Breast epithelium (tissue), 4 donors: ENCODE measurements at places on chromosomes 4 and X. TPM values are rescaled to one million over a fixed set of nuclear protein-coding genes. Genes with fewer than 3 reads are reported as not detected.

GRCh38 chrX:53746718-53747117 lies 60.2 kb upstream of the HUWE1 start:
- no peak for DNase-seq
- H3K27ac ChIP-seq: no peak overlapping the region
- H3K4me1 ChIP-seq: no peaks in the 10 kb centered on the region
- H3K27me3 ChIP-seq: no peaks in the 10 kb centered on the region

DNA sequence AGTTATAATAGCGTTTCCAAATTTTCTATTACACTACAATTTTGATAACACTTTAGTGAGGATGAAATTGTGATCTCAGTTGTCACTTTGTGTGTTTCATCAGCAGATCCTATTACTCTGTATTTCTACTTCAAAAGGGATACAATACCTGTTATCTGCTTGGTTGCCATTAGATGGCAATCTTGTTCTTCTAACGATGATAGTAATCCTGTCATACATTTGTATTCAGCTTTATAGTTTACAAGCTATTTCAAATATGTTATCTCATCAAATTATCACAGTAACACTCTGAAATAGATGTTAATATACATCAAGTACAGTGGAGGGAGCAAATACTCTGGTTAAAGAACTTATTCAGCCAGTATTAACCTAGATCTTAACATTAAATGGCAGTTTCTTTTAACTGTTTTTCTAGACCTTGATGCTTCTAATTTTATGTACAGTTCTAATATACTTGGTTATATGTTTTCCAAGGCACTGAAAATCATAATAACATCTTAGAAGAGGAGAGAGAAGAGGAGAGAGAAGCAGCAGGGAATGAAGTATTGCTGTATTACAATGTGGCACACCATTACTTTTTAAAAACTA lies 292.0 kb downstream of the CCSER1 start:
- H3K36me3 ChIP-seq: no peaks in the 10 kb centered on the region
- H3K4me3 ChIP-seq: no peak overlapping the region
- H3K27me3 ChIP-seq: no peaks in the 10 kb centered on the region
- H3K4me1 ChIP-seq: no peaks in the 10 kb centered on the region

DNA sequence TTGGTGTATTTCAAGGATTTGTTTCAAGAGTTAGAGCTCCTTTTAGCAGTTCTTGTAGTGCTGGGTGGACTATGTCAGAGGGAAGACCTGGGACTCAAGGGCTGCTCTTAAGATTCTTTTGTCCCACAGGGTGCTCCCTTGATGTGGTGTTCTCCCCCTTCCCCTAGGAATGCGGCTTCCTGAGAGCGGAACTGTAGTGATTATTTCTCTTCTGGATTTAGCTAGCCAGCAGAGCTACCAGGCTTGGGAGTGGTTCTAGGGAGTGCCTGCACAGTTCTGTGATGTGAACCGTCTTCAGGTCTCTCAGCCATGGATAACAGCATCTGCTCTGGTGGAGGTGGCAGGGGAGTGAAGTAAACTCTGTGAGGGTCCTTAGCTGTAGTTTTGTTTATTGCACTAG lies 336.8 kb downstream of the FSTL5 start:
- no peak for DNase-seq
- no peak overlapping the region for H3K4me3 ChIP-seq
- no peaks in the 10 kb centered on the region for H3K4me1 ChIP-seq
- no peaks in the 10 kb centered on the region for H3K27me3 ChIP-seq

- no peaks in the 10 kb centered on the region for H3K27me3 ChIP-seq
- H3K36me3 ChIP-seq: no peaks in the 10 kb centered on the region
- no peak for DNase-seq
- no peaks in the 10 kb centered on the region for H3K4me1 ChIP-seq
- H3K27ac ChIP-seq: no peak overlapping the region
Measured at GRCh38 chrX:49921109-49921508, 1.3 kb upstream of the CLCN5 start.

DNA sequence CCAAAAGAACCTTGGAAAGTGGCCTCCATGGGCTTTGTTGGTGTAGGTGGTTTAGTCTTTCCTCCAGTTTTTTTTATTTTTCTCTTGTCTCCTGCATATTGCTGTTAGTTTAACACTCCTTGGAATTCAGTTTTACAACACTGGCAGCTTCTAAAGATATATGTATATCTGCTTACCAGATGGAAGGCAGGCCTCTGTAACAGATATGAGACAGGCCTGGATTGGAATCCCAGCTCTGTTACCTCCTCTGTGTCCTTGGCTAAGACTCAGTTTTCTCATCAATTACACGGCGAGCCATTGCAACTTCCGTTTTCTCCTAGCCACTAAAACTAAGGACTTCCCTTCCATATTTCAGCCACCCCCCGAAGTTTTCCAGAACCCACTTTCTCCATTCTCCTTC lies 133.4 kb upstream of the SMAD1 start:
- H3K4me1 ChIP-seq: no peaks in the 10 kb centered on the region
- no peaks in the 10 kb centered on the region for H3K27me3 ChIP-seq
- H3K4me3 ChIP-seq: no peak overlapping the region
- DNase-seq: no peak
- H3K36me3 ChIP-seq: no peaks in the 10 kb centered on the region
- H3K27ac ChIP-seq: no peak overlapping the region

KLHL13 gene
- total RNA-seq: 20.2 TPM

DNA sequence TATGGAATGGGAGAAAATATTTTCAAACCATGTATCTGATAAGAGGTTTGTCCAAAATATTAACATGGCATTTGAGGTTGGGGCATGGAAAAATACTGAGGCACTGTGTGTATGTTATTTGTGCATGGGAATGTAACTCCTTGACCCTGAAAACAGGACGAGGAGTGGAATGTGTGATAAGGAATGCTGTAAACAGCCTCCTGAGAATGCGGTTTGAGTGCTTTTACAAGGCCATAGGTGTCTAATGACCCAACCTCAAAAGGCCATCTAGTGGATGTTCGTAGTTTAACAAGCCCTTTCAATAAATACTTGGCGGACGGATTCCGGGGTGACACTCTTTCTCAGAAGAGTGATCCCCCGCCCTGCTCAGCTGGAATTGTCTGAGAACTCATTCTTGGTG lies 162.9 kb upstream of the USP9X start:
- no peaks in the 10 kb centered on the region for H3K36me3 ChIP-seq
- H3K4me3 ChIP-seq: no peak overlapping the region
- no peak for DNase-seq
- peaks cover 25% of the 10 kb centered on the region for H3K27me3 ChIP-seq
- H3K4me1 ChIP-seq: no peaks in the 10 kb centered on the region
- H3K27ac ChIP-seq: no peak overlapping the region

- no peak overlapping the region for H3K4me3 ChIP-seq
- H3K27ac ChIP-seq: no peak overlapping the region
- no peak for DNase-seq
- no peaks in the 10 kb centered on the region for H3K4me1 ChIP-seq
Measured at GRCh38 chrX:133723930-133724329, 261.5 kb downstream of the GPC3 start.

ALB gene
- not detected for total RNA-seq

- H3K27ac ChIP-seq: no peak overlapping the region
- H3K27me3 ChIP-seq: peaks cover 4% of the 10 kb centered on the region
- H3K4me1 ChIP-seq: no peaks in the 10 kb centered on the region
- H3K36me3 ChIP-seq: no peaks in the 10 kb centered on the region
- no peak overlapping the region for H3K4me3 ChIP-seq
Measured at GRCh38 chrX:148049441-148049840, 68.3 kb downstream of the FMR1NB start.

GRCh38 chr4:45692131-45692735 lies 431.6 kb downstream of the GABRG1 start:
- H3K36me3 ChIP-seq: no peaks in the 10 kb centered on the region
- no peak overlapping the region for H3K27ac ChIP-seq
- H3K4me1 ChIP-seq: no peaks in the 10 kb centered on the region
- no peak for DNase-seq
